ENCODE measurements at places on chromosomes 3 and 15.
A peak's percentile ranks its signal among the peaks of the same experiment; 100 is the strongest.

- DNase-seq = no peak
Observed at GRCh38 chr15:101490922-101491733, 1.6 kb upstream of the PCSK6 start.

DNA sequence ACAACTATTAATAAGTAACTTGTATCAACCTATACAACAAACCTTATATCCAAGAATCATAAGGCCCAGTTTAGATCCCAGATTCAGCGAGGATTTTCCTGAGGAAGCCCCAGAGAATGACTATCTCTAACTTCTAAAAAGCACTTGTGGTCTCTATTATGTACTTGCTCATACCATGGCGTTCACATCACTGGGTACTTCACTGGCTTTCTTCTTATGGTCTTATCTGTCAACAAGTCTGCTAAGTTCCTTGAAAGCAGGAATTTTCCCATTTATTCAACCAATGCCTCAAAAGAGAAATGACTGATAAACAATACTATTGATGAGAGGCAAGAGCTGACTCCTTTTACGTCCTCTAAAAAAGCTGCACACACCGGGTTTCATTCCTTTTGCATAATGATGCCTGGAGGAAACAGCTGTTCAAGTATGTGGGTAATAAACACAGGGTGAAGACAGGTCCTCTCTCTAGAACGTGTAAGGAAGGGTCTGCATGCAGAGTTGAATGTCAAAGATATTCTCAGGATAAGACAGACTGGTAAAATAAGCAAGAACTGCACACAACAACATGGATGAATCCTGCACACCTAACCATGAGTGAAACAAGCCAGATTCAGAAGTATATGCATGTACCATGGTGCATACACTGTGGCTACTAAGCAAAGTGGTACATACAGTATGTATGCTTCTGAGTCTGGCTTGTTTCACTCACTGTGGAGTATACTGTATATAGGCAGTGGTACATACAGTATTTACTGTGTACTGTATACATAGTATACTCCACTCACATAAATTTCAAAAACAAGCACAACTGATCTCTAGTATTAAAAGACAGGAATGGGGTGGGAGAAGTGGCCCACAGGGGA lies 408.7 kb downstream of the SHQ1 start:
- no peak for DNase-seq

GRCh38 chr3:10533737-10534023 lies 28.3 kb upstream of the ATP2B2 start:
- DNase-seq = no peak

DNA sequence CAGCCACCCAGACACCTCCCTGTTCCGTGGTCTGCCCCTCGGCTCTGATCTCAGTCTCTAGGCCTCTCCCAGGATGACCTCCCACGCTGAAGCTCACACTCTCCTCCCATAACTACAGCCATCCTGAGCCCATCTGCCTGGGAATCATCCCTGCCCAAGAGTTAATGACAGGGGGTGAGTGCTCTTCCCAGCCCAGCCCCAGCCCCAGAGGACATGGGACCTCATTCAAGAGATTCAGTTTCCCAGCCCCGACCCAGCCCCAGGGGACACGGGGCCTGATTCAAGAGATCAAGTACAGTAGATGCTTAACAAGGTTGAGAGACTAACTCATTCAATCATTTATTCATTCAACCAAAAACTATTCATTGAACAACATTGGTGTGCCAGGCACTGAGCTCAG lies 272.0 kb downstream of the XXYLT1 start:
- DNase-seq = no peak

DNA sequence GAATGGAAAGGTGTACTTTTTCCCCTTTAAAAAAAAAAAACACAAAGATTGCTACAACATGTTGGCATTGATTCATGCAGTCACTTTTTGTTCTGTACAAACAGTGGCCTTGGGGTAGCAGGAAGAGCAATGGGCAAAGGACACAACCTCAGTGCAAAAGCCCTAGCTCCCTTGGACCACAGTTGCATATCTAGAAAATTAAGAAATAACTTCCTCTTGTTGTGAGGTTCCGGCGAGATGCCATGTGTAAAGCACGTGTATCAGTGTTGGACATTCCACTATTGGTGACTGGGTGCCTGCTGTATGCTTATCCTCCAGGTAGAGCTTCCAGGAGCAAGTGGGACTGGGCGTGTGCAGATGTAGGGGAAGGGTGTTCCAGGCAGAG lies 164.5 kb downstream of the THSD4 start:
- DNase-seq = no peak

- DNase-seq = peak; percentile 46
Observed at GRCh38 chr3:195462308-195462610, 19.4 kb upstream of the ACAP2 start.

- DNase-seq = no peak
Observed at GRCh38 chr3:53675942-53676341, 170.3 kb downstream of the CHDH start.

DNA sequence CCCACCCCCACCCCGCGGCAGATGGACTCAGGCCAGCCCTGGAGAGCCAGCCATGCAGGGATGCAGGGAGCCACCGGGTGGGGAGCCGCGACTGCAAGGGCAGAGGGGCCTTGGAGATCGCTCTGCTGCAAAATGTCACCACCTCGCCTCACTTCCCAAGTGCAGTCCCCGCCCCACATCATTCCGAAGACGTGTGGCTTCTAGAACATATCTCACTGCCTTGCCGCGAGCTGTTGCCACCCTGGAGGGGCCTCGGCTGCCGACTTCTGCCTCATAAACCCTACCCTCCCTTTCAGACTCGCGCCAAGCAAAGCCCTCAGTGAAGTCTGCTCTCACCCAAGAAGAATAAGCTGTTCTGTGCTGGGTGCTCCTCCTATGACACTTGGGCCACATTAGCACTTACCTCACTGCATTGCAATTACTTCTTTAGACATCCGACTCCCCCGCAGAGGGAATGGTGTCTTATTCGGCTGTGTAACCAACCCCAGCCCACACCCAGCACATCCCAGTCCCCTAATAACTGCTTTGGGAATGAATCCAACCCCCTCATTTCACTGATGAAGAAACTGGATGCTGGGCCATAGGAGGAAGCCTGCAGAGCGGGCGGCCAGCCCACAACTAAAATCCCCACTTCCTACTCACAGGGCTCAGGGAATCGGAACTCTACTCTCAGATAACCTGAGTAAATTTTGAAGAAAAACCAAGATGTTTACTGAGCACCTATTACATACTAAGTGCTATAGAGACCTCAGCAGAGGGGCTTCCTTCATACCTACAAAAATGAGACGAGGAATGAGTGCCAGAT lies 8.6 kb downstream of the TLE3 start:
- DNase-seq = no peak

DNA sequence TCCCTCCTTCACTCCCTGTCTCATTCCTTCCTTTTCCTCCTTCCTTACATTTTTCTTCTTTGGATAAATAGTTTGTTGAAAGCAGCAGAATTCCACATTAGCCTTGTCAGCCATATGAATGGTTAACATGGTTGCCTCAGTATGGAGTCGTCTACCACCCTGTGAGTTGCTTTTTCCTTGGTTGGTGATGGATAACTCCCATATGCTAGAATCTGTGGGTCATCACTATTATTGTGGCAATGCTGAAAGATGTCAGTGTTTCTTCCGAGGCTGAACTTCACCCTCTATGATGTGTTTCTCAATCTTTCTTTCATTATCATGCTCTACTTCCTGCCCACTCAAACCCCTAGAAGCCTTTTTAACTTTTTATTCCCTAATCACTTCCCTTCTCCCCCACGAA lies 481.8 kb upstream of the KCNMB2 start:
- DNase-seq = no peak

Measured in transverse colon (tissue), 4 donors.